ENCODE measurements at places on chromosomes 4 and X.

DNA sequence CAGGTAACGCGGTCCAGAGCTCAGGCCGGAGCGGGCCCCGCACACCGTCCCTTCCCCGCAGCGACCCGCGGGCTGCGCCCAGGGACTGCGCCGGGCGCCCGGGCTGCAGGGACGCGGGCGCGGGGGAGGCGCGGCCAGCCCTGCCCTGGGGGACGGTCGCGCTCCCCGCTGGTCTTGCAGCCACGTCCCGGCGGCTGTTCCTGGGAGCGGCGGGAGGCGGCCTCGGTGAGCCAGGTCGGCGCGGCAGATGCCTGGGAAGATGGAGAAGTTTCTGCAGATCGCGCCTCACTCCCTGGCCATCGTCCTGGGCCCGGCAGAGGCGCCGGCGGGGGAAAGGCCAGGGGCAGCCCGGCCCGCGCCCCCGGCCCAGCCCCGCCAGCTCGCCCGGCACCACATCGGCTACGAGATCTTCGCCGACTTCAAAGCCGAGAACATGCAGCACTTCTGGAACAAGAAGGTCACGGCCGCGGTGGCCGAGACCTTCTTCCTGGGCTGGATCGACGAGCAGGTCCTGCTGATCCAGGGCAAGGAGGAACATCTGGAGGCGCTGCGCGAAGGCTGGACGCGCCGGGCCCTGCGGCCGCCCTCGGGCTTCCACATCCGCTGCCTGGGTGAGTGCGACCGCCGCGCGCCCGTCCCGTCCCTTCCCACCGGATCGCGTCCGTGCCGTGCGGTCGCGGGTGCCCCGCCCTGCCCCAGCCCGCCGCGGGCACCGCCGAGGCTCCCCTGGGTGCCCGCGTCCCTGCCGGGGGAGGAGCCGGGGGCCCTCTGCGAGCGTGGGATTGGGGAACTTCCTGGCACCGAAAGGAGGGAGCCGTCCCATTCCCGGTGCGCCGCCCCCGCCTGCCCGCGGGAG, 107.4 kb upstream of the STOX2 start:
- H3K36me3 ChIP-seq, result no peaks in the 10 kb centered on the region
- no peak overlapping the region for H3K27ac ChIP-seq
- H3K4me3 ChIP-seq, result peak overlapping the region; percentile 52
- peaks cover 9% of the 10 kb centered on the region for H3K4me1 ChIP-seq
- peak; percentile 73 for DNase-seq

DNA sequence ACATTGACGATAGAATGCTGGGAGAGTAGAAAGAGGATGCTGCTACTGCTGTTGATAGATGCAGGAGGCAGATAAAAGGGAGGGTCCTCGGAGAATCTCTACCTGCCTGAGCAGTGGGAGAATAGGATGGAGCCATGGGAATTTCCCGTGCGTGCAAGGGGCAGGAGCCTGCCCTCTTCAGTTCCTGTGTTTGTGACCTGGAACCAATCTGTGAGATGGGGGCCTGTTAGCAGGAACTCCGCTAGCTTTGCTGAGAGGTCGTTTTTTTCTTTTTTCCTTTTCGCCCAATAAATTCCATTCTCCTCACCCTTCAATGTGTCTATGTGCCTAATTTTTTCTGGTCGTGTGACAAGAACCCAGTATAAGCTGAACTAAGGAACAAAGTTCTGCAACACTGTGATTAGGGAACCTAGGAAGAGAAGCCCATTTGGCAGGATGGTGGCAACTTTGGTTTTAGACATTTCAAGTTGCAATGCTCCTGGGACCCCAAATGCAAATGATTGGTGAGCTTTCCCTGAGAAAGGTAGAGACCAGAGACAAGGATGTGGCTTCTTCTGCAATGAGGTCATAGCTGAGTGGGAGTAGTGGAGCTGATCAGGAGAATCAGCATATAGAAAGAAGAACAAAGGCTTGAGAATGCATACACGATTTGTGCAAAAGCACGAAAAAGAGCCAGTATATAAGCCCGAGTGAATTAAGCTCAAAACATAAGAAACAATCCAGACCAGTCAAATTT, 23.9 kb downstream of the SLC39A8 start:
- no peak overlapping the region for H3K4me3 ChIP-seq
- H3K36me3 ChIP-seq, result no peaks in the 10 kb centered on the region
- no peak overlapping the region for H3K27ac ChIP-seq
- DNase-seq, result no peak

- no peak overlapping the region for H3K4me3 ChIP-seq
- no peak for DNase-seq
- H3K4me1 ChIP-seq, result no peaks in the 10 kb centered on the region
- H3K27me3 ChIP-seq, result no peaks in the 10 kb centered on the region
- H3K27ac ChIP-seq, result no peak overlapping the region
- H3K36me3 ChIP-seq, result no peaks in the 10 kb centered on the region
These were observed 321.0 kb upstream of the CXXC4 start for GRCh38 chr4:104815665-104816064.

GRCh38 chrX:9378980-9379696, 85.7 kb upstream of the TBL1X start:
- no peak overlapping the region for H3K27ac ChIP-seq
- no peaks in the 10 kb centered on the region for H3K4me1 ChIP-seq
- DNase-seq, result no peak
- H3K36me3 ChIP-seq, result no peaks in the 10 kb centered on the region
- H3K27me3 ChIP-seq, result no peaks in the 10 kb centered on the region

DNA sequence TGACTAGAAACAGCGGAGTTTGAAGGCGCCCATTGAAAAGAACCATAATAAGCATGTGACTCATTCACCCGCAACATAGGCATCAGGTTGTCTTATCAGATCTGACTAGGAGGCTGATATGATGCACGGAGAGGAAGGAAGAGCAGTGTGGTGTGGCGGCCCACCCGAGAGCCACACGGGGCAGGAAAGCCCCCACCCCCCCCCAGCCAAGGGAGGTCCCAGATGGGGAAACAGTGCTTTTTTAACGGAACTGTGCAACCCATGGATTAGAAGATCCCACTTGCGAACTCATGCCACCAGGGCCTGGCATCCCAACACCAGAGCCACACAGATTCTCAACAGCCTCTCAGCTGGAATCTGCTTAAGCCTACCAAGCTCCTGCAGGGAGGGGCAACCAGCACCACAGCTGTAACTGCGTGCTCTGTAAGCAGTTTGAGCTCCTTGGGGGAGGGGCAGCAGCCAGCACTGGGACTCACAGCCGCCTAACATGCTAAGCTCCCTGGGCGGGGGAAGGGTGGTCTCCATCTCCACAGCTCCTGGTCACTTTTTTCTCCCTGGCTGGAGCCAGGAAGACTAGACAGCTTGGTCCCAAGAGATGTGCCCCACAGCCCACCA, 466.2 kb downstream of the PDGFC start:
- H3K36me3 ChIP-seq, result no peaks in the 10 kb centered on the region
- no peak overlapping the region for H3K27ac ChIP-seq
- no peaks in the 10 kb centered on the region for H3K4me1 ChIP-seq
- DNase-seq, result peak; percentile 60
- no peaks in the 10 kb centered on the region for H3K27me3 ChIP-seq

GRCh38 chrX:120677004-120677652, 47.3 kb upstream of the C1GALT1C1 start:
- no peak overlapping the region for H3K4me3 ChIP-seq
- no peaks in the 10 kb centered on the region for H3K36me3 ChIP-seq
- H3K27ac ChIP-seq, result no peak overlapping the region
- DNase-seq, result no peak
- H3K4me1 ChIP-seq, result no peaks in the 10 kb centered on the region

GRCh38 chr4:3767570-3768288, 1.5 kb downstream of the ADRA2C start:
- no peaks in the 10 kb centered on the region for H3K36me3 ChIP-seq
- H3K27me3 ChIP-seq, result peaks cover 56% of the 10 kb centered on the region
- no peak overlapping the region for H3K4me3 ChIP-seq

- no peak overlapping the region for H3K27ac ChIP-seq
- H3K4me3 ChIP-seq, result no peak overlapping the region
- DNase-seq, result no peak
- H3K4me1 ChIP-seq, result no peaks in the 10 kb centered on the region
These were observed 57.0 kb downstream of the VAMP7 start for GRCh38 chrX:155938132-155938531.

DNA sequence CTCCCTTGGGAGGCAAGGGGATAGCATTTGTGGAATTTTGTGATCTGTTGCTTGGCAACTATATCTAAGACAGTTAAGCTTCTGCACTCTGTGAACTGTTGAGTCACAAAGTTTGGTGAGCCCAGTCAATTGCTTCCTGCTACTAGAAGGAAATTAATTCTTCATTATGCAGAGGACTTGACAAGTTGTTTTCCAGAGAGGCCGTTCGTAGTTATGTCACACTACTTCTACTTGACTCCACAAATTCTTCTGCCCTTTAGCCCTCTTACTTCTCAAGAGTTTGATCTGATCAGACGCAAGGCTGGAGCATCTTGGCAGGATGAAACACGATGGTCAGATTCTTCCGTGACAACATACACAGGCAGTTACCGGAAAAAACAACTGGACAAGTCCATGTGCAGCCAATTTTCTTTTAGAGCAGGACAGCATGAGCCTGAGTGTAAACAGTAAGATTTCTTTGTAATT, at the start of gene C4orf51:
Gene C4orf51, plus strand, starts transcription at position 156 of the 465 bp plus-strand sequence. Its CDS starts 58 bp downstream, at position 214.
- no peaks in the 10 kb centered on the region for H3K27me3 ChIP-seq
- H3K4me1 ChIP-seq, result peaks cover 5% of the 10 kb centered on the region
- no peak within 1 kb of the TSS for H3K27ac ChIP-seq
- DNase-seq, result no peak
- H3K36me3 ChIP-seq, result no peaks in the 10 kb centered on the region
- H3K4me3 ChIP-seq, result no peak within 1 kb of the TSS

DNA sequence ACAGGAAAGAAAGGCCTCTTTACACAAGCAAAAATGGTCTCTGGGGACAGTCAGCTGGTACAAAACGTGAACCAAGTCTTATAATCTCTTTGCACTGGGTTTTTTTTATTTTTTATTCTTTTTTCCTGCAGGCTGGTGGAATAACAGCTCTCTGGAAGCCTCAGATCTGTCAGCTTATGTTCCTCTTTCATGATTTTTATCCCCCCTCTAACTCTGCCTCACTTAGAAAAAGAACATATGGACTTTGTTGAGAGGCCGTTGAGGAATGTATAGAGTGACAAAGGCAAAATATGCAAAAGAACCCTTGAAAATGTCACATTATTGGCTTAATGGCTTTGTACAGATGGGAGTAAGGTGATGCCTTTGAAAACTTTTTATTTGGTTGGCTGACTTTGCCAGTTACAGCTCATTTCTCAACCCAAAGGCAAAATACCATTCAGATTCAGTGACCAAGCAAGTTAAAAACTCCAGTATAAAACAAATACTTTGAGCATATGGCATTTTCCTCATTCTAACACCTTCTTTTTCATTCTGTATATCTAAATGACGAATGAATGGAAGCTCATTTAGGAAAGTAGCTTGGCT, 111.1 kb downstream of the RNF150 start:
- no peaks in the 10 kb centered on the region for H3K4me1 ChIP-seq
- no peak overlapping the region for H3K27ac ChIP-seq
- H3K4me3 ChIP-seq, result no peak overlapping the region
- H3K36me3 ChIP-seq, result no peaks in the 10 kb centered on the region
- H3K27me3 ChIP-seq, result no peaks in the 10 kb centered on the region

DNA sequence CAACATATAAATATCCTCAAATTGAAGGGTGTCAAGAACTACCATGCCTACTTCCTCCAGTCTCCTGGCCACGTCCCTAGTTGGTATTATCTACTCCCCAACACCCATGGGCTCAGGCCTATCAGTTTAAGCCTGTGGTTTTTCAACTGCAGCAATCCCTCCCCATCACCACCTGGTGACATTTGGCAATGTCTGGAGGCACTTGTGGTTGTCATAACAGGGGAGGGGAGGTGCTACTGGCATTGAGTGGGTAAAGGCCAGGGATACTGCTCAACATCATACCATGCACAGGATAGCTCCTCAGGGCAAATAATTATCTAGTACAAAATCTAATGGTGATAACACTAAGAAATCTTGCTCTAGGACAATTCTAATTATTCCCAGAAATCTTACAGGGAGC, 95.3 kb downstream of the COMMD8 start:
- DNase-seq, result no peak
- H3K36me3 ChIP-seq, result no peaks in the 10 kb centered on the region
- H3K27ac ChIP-seq, result no peak overlapping the region
- no peak overlapping the region for H3K4me3 ChIP-seq

DNA sequence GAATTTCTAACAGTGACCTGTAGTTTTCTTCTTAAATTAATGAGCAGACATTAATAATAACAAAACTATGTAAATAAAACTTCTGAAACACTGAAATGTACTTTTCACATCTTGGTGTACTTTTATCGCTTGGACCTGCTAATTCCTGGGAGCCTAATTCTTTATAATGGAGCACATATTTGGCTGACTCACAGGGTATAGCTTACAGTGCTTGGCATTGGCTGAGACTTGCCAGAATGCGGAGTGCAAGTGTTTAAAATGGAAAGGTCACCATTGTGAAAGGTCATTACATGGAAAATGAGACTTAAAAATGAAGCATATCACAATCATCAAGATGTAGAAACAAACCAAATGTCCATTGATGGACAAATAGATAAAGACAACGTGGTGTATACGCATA, 137.3 kb upstream of the PDLIM3 start:
- no peak overlapping the region for H3K27ac ChIP-seq
- no peaks in the 10 kb centered on the region for H3K36me3 ChIP-seq
- H3K4me3 ChIP-seq, result no peak overlapping the region
- H3K27me3 ChIP-seq, result no peaks in the 10 kb centered on the region
- no peaks in the 10 kb centered on the region for H3K4me1 ChIP-seq

- no peak for DNase-seq
- no peaks in the 10 kb centered on the region for H3K4me1 ChIP-seq
- H3K27ac ChIP-seq, result no peak overlapping the region
- H3K4me3 ChIP-seq, result no peak overlapping the region
These were observed 333.1 kb upstream of the IGFBP7 start for GRCh38 chr4:57443308-57443707.

DNA sequence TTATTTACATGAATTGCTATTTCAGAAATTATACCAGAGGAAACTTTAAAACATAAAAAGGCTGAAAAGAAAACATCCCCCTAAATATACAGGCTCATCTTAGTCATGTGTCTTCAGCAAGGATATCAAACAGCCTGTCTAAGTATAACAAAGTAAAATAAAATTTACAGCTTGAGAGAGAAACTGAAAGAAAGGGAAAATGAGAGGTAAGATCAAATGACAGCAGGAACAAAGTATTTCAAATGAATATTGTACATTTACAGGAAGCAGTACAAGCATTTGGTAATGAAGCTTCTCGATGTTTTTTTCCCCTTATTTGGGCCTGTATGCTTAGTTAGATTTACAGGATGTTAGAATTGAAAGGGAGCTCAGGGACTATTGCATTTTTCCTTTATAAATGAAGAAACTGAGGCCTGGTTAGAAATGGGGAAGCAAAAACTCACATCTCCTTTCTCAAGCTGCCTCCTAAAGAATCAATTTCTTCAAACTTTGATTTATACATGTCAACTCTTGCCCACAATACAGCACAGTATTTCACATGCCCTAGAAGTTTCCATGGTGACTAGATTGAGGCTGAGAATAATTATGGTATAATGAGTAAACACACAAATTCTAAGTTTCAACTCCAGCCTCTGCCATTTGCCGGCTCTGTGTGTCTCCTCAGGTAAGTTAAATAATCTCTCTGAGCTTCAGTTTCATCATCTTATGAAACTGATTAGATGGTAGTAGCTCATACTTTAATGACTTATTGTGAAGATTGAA, 29.3 kb downstream of the DAPP1 start:
- H3K36me3 ChIP-seq, result no peaks in the 10 kb centered on the region
- H3K27me3 ChIP-seq, result no peaks in the 10 kb centered on the region
- no peaks in the 10 kb centered on the region for H3K4me1 ChIP-seq
- no peak for DNase-seq
- H3K27ac ChIP-seq, result no peak overlapping the region

Data from neural progenitor cell (in vitro differentiated cells).